ENCODE measurements at places on chromosomes 11 and 22.

DNA sequence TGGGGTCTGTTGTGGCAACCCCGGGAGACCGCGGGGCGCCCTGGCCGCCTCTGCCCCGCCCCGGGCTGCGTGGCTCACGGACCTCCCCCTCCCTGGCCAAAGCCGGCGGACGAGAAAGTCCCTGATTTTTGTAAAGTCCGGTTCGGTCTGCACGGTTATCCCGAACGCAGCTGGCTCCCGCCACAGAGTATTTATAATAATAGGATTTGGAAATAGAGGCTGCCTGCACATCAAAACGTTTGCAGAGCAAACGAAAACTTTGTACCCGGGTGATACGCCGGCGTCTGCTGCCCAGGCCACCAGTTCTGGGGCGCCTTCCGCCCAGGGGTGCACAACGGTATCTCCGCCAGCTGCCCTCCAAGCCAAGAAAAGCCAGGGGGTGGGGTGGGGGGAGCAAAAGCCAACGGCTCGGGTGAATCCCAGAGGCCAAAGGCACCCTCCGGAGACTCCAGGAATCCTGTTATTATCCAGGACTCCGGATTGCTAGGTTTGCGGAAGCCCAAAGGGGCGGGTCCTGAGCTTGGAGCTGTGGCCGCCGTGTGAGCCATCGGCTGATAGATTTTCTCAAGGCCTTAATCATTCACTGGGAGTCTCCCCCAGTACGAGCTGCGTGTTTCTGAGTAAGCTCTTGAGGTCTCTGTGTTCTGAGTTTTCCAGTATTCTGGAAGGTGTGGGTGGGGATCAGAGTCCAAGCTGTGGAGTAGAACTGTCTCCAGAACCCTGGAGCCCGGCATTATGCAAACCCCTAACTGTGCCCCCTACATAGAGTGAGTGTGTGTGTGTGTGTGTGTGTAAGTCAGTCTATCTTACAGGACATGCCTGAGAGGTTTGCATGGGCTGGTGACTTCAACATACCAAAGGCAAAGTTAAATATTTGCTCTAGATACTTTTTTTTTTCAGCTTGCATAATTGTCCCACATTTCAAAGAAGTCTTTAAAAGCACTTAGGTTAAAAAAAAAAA is 673 bp upstream of the SHANK2 start:
- DNase-seq = no peak

DNA sequence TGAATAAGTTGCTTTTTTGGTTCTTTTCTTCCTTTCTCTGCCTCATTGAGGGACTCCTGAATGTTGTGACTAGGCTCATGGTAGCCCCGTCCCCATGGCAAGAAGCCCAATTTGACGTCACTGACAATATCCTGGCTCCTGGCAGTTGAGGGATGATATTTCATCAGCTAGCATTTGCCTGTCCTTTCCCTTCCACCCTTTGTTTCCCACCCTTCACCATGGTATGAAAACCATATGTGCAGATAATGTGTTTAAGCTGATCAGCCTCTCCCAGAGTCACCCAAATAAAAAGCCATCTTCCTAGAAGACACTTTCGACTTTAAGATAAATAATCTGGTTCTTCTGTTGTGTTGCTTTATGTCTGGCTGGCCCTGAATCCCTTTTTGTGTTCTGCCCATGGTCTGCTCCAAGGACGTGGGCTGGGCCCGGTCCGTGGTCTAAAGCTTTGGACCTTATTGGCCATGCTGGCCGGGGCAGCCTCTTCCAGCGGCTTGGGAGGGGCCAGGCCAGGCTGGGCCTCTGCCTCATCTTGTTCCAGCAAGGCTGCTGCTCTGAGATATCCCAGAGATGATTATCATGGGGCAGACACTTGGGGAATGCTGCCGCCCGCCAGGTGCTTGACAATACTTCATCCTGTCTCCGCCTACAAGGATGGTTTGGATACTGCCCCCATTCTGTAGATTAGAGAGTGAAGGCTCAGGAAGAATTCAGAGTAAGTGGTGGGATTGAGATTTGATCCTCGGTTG is 5.1 kb downstream of the TSPAN18 start:
- no peak for DNase-seq

GRCh38 chr11:101748572-101749344 is 165.0 kb upstream of the TRPC6 start:
- no peak for DNase-seq

DNA sequence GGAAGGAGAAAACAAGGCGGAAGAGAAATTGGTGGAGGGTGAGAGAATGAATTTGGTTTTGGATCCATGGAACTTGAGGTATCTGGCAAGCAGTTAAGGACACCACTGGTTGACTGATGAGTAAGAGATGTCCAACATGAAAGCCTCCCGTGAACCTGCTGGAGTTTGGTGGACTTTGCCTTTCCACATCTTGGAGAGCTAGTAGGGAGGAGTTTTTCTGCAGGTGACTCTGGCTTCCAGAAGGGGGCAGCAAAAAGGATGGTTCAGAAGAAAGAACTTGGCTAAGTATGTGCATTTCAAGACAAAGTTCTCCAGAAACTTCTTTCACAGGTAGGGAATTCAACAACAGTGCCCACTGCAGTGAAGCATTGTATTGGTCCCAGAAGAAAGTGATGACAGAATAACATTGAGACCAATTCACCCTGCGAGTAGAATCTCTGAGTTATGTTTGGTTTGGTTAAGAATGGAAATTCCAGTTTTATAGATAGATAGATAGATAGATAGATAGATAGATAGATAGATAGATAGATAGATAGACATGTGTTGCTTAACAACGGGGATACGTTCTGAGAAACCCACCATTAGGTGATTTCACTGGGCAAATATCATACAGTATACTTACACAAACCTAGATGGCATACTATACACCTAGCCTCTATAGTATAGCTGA is 28.5 kb downstream of the DCDC1 start:
- DNase-seq = no peak

Measured in activated CD4-positive, CD25-positive, alpha-beta regulatory T cell treated with anti-CD3 and anti-CD28 coated beads, Interleukin-2, amount 50 U/mL, for 16 hours (primary cell).